ENCODE measurements at places on chromosomes 3 and 15.
A peak's percentile ranks its signal among the peaks of the same experiment; 100 is the strongest.

GRCh38 chr3:145244327-145244726 is 916.7 kb downstream of the PLOD2 start:
- no peak for DNase-seq

- DNase-seq: no peak
These were observed 32.1 kb downstream of the FOXP1 start for GRCh38 chr3:71551311-71551919.

DNA sequence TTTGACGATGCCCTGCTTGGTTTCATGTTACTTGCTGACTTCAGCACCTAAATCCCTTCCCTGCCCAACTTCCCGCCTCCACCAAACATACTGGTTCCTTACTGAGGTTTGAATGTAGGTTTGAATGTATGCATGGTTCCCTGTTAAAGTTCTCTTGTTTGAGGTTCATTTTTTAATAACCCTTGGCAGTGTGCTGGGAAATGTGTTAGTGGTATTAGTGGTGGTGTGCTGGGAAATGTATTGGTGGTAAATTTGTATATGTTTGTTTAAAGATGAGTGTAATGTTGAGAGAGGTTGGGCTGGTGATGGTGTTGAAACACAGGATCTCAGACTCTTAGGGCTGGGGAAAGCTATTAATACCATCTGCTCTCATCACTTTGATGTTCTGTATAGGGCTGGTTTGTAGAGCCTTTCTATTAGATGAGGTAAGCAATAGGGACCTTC is 392.7 kb downstream of the PTPRG start:
- no peak for DNase-seq

- peak; percentile 30 for DNase-seq
These were observed 109.4 kb downstream of the WNT7A start for GRCh38 chr3:13770170-13771169.

DNA sequence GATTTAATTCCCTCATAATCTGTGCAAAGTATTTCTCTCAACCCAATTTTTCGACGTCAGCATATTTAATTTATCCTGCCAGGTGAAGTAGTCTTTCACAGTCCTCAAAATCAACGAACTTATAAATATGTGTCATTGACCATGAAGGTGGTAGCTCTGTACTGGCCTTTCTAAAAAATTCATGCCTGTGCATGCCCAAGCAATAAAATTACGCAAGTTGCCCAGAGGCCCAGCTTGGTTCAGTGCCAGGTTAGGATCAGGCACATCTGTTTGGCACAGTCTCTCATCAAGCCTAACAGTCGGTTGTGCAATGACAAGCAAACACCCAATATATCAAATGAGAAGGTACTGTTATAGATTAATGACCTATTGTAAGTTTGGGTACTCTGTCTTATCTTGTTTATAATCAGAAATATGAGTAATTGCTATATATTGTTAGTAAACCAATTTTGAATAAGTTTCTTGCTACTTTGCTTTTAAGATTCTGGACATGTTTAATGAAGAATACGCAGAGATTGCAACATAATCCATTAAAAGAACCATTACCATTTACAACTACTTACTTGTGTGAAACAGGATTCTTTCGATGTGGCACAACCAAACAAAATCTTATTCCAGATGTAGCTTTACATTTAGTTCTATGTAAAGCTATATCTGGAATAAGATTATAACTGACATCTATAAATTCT is 159.0 kb upstream of the IL12A start:
- DNase-seq: no peak

- no peak for DNase-seq
These were observed 32.9 kb upstream of the FBLN2 start for GRCh38 chr3:13515786-13516759.

DNA sequence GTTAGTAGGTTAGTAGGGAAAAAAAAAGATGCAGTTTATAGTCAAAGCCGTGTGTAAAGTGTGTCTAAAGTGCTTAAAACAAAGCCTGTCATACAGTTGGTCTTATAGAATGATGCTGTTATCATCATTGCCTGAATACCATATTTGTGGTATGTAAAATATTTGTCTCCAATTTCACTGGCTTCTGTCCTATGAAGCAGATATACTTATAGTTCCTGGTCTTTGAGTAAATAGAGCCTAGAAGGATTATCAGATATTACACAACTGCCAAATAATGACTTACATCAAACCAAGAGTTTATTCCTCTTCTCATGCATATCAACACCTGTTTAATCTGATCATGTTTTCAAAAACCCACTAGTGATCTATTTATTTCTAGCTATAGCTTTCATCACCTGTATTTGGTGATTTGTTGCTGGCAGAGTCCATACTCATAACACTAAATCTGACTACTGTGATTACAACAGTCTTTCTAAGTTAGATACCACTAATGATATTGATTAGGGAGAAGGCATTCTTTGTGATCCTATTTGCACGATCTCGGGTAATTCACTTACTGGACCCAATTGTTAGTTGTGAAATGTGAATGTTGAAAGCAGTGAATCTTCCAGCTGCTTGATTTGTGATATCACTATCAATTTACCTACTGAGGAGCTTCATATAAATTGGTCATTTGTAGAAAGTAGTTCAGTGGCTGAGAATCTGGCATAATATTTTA is 413.7 kb downstream of the LPP start:
- no peak for DNase-seq

DNA sequence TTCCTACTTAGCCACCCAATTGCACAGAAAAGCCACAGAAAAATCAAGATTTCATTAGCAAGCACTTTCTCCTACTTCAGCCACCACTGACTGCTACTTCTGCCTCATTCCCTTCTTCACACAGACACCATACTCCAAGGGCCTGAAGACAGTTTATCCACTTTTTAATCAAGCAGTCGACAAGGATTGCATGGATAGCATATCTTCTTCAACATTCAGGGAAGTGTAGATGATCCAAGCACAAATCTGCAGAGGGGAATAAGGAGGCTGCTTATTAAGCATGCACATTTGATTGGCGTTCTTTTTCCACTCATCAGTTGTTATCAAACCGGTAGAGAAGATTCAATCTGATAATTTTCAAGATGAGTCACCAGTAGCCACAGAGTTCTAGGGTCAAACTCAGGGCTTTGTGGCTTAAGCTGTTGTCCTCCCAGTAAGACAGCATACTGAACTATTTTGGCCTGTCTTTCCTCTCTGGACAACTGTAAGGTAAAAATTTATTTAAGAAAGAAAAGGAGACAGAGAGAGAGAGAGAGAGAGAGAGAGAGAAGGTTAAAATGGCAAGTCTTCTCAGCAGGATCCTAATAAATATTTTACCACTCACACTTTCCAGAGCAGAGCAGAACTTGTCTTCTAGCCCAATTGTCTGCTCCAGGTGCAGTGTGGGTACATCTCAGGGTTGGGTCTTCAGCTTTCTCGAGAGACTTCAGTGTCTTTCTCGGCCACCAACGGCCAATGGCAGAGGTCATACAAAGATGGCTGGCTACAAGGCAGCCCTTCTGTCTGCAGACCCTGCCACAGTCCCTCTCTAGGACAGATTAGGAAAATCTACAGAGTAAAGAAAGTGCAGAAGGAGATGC is 80.6 kb upstream of the BHLHE40 start:
- no peak for DNase-seq

- DNase-seq: no peak
These were observed 17.4 kb upstream of the NPTN start for GRCh38 chr15:73650416-73651126.

DNA sequence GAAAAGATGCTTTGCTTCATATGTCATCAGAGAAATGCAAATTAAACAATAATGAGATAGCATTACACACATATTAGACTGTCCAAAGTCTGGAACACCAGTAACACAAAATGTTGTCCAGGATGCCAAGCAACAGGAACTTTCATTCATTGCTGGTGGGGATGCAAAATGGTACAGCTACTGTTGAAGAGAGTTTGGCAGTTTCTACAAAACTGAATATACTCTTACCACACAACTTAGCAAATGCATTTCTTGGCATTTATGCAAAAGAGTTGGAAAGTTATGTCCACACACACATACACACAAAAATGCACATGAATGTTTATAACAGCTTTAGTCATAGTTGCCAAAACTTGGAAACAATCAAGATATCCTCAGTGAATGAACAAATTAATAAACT is 195.2 kb upstream of the MME start:
- no peak for DNase-seq

GRCh38 chr15:66284271-66284670 is 9.1 kb upstream of the DIS3L start:
- DNase-seq: no peak

DNA sequence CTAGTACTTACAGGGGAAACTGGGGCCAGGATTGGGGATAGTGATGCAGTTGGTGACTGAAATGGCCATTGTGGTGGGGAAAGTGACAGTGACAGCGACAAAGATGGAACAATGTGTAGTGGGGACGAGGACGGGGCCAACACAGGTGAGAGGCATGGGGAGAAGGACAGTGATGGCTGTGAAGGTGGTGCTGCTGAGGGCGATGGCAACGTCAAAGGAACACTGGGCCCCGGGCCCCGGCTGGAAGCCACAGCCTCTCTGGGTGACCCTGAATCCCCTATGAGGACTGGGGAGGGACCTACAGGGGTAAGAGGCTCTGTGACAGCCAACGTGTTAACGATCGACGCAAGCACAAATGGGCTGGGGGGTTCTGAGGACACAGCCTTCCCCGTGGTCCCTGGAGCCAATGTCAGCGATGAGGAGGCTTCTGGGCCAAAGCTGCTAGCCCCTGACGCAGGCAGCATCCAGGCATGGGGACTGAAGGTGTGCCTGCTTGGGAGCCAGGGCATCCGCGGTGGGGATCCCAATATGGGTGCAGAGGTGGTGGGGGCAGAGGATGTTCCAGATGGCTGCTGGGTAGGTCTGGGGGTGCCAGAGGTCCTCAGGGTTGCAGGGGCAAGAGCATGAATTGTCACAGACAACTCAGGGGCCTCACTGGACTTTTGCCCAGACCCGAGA is 25.2 kb upstream of the GOLGA6C start:
- DNase-seq: no peak

GRCh38 chr15:44347495-44347894 is 59.0 kb downstream of the GOLM2 start:
- DNase-seq: no peak

GRCh38 chr15:44075535-44075934 is 119.5 kb downstream of the FRMD5 start:
- DNase-seq: no peak

- peak; percentile 40 for DNase-seq
These were observed 187.5 kb upstream of the HES1 start for GRCh38 chr3:193948459-193948858.
